Stimulated activated CD4-positive, alpha-beta T cell treated with anti-CD3 and anti-CD28 coated beads, Interleukin-1b, Interleukin-23, amount 100 ng/mL, for 1 hour (primary cell): ENCODE measurements at places on chromosomes 16 and 17.

GRCh38 chr17:61247439-61247838 is 152.2 kb upstream of the TBX2 start:
- no peak for DNase-seq

GRCh38 chr17:50830994-50831393 is 4.4 kb upstream of the WFIKKN2 start:
- no peak for DNase-seq

- DNase-seq = no peak
Measured at GRCh38 chr17:81252326-81252986, 13.3 kb downstream of the NDUFAF8 start.

GRCh38 chr16:57510016-57510871 is 24.0 kb upstream of the DOK4 start:
- DNase-seq = no peak

DNA sequence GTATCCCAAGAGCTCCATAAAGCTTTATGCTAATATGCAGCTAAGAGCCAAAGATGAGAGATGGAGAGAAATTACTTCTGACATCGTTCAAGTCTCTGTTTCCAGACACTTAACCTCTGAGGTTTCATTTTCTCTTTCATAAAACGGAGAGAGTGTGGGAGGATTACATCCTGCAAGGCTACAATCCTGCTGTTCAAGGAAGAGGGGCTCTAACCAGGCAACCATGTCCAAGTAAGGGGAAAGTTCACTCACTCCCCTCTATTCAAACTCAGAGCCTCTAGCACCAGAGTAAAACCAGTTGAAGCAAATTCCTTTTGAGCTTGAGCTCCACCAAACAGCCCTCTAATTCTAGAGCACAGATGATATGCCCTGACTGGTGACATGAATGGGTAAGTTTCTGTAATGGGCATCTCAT is 397.4 kb downstream of the NPIPA8 start:
- no peak for DNase-seq

- DNase-seq = no peak
Measured at GRCh38 chr17:80431246-80432195, 16.6 kb downstream of the ENDOV start.
